A549 treated with CORT108297 at 1 μM for 4 hours (cell line): ENCODE measurements at places on chromosomes 5 and 9. TPM values are rescaled to one million over a fixed set of nuclear protein-coding genes. Genes with fewer than 3 reads are reported as not detected.

The FSD1L gene
- total RNA-seq, result 3.4 to 4.3 TPM (median 4.0 TPM) in 5 replicates

The EDIL3 gene
- total RNA-seq, result 0.15 to 0.48 TPM (median 0.21 TPM) in 5 replicates

The EIF4EBP3 gene
- total RNA-seq, result 0.44 to 2.1 TPM (median 1.7 TPM) in 5 replicates

The PCDHGA12 gene
- 0.02 to 0.03 TPM in 2 of 5 replicates, not detected in the others for total RNA-seq

The CTXN3 gene
- total RNA-seq, result not detected in 5 replicates

The PCDHGB3 gene
- 0.17 to 0.33 TPM (median 0.24 TPM) in 5 replicates for total RNA-seq

The ZDHHC11B gene
- total RNA-seq, result 0.83 to 1.7 TPM (median 1.2 TPM) in 5 replicates

The PLCXD3 gene
- total RNA-seq, result 0.17 to 0.37 TPM (median 0.27 TPM) in 5 replicates

The PCDHA6 gene
- total RNA-seq, result 0.03 to 0.07 TPM (median 0.05 TPM) in 4 of 5 replicates, not detected in the other

The FOXD4L3 gene
- total RNA-seq, result 0.06 to 0.18 TPM (median 0.06 TPM) in 3 of 5 replicates, not detected in the others

The CMBL gene
- total RNA-seq, result 20.2 to 23.2 TPM (median 22.1 TPM) in 5 replicates

The TJP2 gene
- 3.9 to 5.4 TPM (median 5.0 TPM) in 5 replicates for total RNA-seq

The FAT2 gene
- 0.01 to 0.02 TPM (median 0.01 TPM) in 3 of 5 replicates, not detected in the others for total RNA-seq

The IFNB1 gene
- 0.15 TPM in 1 of 5 replicates, not detected in the others for total RNA-seq

The NSMF gene
- 30.7 to 47.3 TPM (median 43.7 TPM) in 5 replicates for total RNA-seq

The LCN12 gene
- 0.48 to 1.5 TPM (median 1.5 TPM) in 5 replicates for total RNA-seq

The CDX1 gene
- total RNA-seq, result not detected in 5 replicates

The TAF11L10 gene
- not detected in 5 replicates for total RNA-seq

The LRRC26 gene
- total RNA-seq, result 0.61 to 2.2 TPM (median 1.4 TPM) in 5 replicates

The KCNMB1 gene
- total RNA-seq, result not detected in 5 replicates

The IL13 gene
- 0.06 to 0.13 TPM in 2 of 5 replicates, not detected in the others for total RNA-seq

The IPPK gene
- 12.0 to 14.4 TPM (median 13.9 TPM) in 5 replicates for total RNA-seq

The IGFBPL1 gene
- total RNA-seq, result 2.2 to 2.8 TPM (median 2.5 TPM) in 5 replicates

The SPATA31D4 gene
- total RNA-seq, result not detected in 5 replicates

The IFNA21 gene
- total RNA-seq, result not detected in 5 replicates

The CDC25C gene
- 10.1 to 12.7 TPM (median 11.5 TPM) in 5 replicates for total RNA-seq

The GTF3C4 gene
- total RNA-seq, result 17.7 to 19.8 TPM (median 18.6 TPM) in 5 replicates

The ZNF608 gene
- 0.41 to 0.73 TPM (median 0.60 TPM) in 5 replicates for total RNA-seq

The ORM2 gene
- total RNA-seq, result not detected in 5 replicates

The TRAPPC13 gene
- 11.6 to 15.1 TPM (median 13.7 TPM) in 5 replicates for total RNA-seq
